Stimulated activated CD4-positive, alpha-beta T cell treated with anti-CD3 and anti-CD28 coated beads, Interleukin-2, amount 100 ng/mL, for 24 hours (primary cell): ENCODE measurements at places on chromosomes 11 and 22.
A peak's percentile ranks its signal among the peaks of the same experiment; 100 is the strongest.

- DNase-seq, result no peak
Measured at GRCh38 chr11:86346513-86346912, 28.2 kb upstream of the CCDC81 start.

GRCh38 chr22:28029201-28029948 is 110.3 kb upstream of the PITPNB start:
- no peak for DNase-seq

- no peak for DNase-seq
Measured at GRCh38 chr11:102234779-102235439, 82.4 kb upstream of the BIRC3 start.

GRCh38 chr11:16799221-16799620 is 60.8 kb downstream of the C11orf58 start:
- DNase-seq, result no peak

DNA sequence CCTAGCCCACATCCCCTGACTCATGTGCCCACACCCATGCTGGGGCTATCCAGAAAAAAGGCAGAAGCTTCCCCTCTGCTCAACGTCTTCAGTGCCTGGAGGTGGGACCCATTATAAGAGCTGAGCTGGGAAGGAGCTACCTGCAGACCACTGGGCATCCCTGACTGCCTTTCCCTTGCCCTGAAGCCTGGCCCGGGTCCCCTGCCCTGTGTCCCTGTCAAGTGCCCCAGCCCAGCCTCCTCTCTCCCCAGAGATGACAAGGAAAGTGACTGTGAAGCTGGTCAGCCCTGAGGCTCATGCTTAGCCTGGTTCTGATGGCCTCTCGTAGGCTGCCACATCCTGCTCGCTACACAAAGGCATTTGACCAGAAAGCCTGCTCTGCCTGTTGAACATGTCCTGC is 140.4 kb downstream of the PARVA start:
- DNase-seq, result no peak

DNA sequence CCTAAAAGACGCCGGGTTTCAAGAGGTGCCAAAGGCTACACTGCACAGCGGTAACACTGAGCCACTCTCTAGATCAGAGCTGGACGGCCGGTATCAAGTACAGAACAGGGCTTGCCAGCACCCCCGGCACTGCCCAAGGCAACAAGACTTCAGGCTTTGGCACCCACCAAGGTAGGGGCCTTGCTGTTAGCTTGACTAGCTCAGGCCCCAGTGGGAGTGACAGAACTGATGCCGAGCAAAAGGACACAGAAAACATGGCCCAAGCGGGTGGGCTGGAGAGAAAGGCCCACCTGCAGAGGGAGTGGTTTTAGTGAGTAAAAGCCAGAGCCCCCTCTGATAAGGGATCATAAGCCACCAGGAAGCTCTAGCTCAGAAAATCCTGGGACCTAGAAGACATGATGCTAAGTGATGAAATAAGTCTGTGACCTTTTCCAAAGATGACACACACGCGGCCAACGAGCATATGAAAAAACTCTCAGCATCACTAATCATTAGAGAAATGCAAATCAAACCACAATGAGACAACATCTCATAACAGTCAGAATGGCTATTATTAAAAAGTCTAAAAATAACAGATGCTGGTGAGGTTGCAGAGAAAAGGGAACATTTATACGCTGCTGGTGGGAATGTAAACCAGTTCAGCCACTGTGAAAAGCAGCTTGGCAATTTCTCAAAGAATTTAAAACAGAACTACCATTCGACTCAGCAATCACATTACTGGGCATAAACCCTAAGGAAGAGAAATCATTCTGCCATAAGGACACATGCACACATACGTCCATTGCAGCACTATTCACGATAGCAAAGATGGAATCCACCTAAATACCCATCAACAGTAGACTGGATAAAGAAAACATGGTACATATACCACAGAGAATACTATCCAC is 12.9 kb downstream of the EHD1 start:
- DNase-seq, result peak; percentile 59

DNA sequence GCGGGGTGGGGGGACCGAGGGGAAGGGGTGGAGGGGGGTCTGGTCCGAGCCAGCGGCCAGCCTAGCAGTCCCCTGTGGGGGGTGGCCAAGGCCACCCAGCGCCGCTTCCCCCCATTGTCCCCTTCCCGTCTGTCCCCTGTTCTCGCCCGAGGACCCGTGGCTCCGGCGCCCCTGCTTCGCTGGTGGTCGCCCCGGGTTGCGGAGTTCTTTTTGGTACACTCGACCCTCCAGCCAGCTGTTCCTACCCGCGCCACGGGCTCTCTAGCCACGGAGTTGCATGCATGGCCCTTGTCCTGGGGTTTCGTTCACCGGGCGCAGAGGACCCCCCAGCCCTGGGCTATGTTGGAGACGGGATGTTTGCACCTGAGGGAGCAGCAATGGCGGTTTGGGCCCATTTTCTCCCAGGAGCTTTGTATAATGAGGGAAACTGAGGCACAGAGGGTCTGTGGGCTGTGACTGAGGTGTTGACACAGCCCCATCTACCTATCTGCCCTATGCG is 489 bp downstream of the RNF214 start:
- peak; percentile 30 for DNase-seq

DNA sequence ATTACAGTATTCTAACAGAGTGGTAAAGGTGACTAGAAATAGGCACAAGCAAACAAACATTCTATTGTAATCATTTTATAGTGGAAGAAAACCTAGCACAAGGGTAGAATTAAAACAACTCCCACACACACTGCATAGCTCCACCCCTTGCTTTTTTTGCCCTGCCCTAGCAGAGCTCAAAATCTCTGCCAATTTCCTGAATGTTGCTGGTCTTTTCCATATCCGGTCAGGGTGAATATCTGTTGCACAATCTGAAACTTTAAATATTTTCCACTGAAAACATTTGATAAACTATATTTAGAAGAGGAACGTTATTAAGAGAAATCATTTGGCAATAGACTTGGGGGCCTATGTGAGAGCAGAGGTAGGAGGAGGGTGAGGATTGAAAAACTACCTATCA is 2.7 kb downstream of the SPA17 start:
- DNase-seq, result no peak

DNA sequence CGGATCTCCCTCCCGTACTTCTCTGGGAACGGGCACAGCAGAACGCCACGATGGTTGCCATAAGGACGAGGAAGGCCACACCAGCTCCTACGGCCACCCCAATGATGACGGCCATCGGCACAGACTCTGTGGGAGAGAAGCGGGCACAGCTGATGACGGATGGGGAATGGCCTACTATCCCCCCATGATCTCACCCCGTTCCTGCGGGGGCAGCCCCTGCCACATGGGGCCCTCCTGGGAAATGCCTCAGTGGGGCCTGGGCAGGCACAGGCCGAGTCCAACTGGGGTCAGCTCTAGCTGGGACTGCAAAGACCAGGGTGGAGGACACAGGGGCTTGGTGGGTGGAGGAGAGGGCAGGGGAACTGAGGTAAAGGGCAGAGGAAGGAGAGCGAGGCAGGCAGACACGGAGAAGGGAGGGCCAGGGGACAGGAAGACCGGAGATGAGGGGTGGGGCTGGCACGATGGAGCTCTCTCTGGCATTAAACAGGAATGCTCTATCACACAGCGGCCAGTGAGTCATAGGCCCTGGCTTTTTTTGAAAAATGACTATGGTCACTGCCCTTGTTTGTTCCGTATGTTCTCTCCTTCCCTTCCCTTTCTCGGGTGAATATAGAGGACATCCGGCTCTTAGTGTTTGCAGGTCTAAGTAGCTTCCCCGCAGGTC is 76.0 kb downstream of the ST3GAL4 start:
- DNase-seq, result no peak

- DNase-seq, result peak; percentile 81
Measured at GRCh38 chr11:116499396-116500003, 273.3 kb downstream of the BUD13 start.

DNA sequence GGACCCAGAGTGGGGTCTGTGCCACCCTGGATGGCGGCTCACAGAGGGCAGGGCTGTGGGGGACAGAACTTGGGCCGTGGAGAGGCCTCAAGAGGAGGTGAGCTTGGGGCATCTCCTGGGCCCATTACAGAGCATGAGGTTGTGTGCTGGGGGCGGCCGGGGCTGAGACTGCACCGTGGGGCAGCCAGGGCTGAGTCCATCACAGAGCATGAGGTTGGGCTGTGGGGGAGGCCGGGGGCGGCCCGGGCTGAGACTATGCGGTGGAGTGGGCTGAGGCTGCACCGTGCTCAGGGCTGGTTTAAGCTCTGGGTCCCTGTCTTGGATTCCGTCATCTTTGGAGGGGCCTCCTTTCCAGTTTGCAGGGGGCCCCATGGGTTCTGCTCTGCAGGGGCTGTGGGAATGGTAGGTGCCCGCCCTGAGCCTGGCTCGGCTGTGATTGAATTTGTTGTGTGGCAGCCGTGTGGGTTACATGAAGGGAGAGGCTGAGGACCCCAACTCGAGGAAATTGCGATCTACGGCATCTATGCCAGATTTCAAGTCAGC is 38.1 kb upstream of the MUC5AC start:
- no peak for DNase-seq

DNA sequence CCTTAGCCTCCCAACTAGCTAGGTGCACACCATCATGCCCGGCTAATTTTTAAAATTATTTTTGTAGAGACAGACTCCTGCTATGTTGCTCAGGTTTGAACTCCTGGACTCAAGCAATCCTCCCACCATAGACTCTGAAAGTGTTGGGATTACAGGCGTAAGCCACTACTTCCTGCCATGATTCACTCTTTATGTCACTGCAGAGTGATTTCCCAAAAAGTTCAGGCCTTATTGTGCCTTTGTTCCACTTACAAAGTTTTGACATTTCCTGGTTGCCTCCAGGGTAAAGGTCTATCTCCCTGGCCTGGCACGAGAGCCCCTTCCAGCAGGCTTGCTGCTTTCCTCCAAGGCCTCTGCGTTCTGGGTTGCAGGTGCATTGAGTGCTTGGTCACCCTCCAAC is 44.6 kb upstream of the RIC3 start:
- no peak for DNase-seq

DNA sequence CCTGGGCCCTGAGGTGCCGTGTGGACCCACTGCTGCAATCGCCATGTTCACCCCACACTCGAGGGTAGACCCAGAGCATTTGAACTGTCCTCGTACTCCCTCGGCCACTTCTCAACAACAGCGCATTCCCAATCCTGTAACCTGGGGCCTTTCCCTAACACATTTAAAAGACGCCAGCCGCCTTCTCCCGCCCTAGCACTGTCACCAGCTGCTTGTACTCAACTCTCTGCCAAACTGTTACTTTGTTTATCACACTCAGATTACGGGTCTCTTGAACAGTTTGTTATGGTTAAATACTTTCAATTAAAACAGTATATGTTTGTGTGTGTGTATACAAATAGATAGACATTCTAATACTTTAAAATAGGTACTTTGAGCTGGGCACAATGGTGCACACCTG is 20.7 kb downstream of the CDKN1C start:
- DNase-seq, result no peak

DNA sequence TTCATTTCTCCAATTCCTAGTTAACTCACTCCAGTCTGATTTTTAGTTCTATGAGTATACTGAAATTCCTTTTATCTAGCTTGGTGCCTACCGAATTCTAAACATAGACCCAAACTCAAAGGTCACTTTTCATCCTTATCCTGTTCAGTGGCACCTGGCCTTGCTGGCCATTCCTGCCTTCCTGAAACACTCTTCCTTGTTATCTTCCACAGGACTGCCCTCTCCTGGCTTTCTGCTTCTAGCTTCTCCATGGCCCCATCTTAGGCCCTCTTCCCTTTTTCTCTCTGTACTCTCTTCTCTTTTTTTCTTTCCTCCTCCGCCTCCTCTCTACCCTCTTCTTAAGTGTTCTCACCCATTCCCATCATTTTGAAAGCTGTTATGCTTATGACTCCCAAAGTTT is 87.3 kb downstream of the WNT11 start:
- DNase-seq, result no peak

DNA sequence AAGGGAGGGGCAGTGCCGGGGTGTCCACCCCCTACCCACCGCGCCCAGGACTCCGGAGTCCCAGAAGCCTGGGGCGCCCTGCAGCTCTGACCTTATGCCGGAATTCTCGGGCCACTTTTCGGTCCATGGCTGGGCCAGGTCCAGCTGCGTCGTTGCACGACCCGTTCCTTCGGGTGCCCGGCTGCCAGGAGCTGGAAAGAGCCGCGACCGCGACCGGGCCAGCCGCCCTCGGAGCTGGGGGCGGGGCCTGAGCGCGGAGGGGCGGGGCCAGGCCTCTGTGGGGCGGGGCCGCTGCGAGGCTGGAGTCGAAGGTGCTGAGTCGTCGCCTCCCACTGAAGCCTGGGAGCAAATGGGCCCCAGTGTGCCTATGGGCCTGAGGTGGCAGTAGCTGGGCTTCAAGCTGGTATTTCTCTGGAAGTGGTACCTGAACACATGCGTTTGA is at the start of gene USH1C:
Gene USH1C (minus strand): TSS at position 236 of the 442 bp plus-strand sequence. CDS start 109 bp downstream, at position 127.
- DNase-seq, result peak; percentile 54

GRCh38 chr11:80970037-80970436 is 1529.2 kb upstream of the TENM4 start:
- no peak for DNase-seq

- DNase-seq, result no peak
Measured at GRCh38 chr11:17401841-17402240, 13.4 kb upstream of the KCNJ11 start.

GRCh38 chr11:95101935-95102334 is 12.3 kb downstream of the ENDOD1 start:
- no peak for DNase-seq

DNA sequence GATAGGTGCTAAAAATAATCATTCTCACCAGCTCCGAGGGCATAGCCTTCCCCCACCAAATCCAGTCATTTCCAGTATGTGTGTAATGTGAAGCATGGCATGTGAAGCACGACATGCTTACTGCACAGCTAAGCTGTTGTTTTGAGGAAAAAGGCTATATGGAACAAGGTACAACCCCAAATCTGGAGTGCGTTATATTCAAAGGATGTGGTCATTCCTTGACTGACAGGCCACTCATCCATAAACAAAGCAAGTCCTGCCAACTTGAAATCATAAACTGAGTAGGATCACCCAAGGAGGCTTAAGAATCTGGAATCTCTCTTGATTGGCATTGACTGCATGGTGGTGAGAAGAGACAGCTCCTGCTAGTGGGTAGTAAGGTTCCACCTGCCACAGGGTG is 3.7 kb downstream of the MAP6 start:
- no peak for DNase-seq

DNA sequence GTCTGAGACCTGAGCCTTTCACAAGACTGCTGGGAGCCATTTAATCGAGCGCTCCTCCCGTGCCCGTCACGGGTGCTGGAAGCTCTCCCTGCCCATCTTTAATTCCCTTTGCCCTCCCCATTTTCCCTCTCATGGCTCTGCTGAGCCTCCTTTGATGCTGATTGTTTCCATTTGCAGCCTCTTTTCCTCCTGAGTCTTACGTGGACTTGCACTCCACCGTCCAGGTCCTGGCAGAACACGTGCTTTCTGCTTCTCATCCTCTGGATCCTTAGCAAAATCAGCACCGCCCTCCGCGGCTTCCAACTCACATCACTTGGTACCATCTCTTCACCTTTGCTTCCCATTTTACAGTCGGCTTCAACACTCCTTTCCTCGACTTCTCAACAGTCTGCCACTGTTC is 7.3 kb downstream of the IFT27 start:
- no peak for DNase-seq

- DNase-seq, result no peak
Measured at GRCh38 chr11:7348432-7349304, 97.0 kb downstream of the SYT9 start.

GRCh38 chr11:103486604-103487003 is 377.4 kb downstream of the DYNC2H1 start:
- DNase-seq, result no peak

GRCh38 chr11:40384991-40385390 is 1074.5 kb downstream of the LRRC4C start:
- DNase-seq, result no peak

- DNase-seq, result no peak
Measured at GRCh38 chr11:43486141-43486540, 127.4 kb downstream of the TTC17 start.
